ENCODE measurements at places on chromosomes 4 and X.

GRCh38 chrX:44927398-44927797, 54.4 kb downstream of the KDM6A start:
- DNase-seq: no peak

- DNase-seq: no peak
These were observed 46.1 kb downstream of the MBNL3 start for GRCh38 chrX:132442691-132443090.

GRCh38 chr4:15349531-15349935, 78.3 kb upstream of the C1QTNF7 start:
- DNase-seq: no peak

DNA sequence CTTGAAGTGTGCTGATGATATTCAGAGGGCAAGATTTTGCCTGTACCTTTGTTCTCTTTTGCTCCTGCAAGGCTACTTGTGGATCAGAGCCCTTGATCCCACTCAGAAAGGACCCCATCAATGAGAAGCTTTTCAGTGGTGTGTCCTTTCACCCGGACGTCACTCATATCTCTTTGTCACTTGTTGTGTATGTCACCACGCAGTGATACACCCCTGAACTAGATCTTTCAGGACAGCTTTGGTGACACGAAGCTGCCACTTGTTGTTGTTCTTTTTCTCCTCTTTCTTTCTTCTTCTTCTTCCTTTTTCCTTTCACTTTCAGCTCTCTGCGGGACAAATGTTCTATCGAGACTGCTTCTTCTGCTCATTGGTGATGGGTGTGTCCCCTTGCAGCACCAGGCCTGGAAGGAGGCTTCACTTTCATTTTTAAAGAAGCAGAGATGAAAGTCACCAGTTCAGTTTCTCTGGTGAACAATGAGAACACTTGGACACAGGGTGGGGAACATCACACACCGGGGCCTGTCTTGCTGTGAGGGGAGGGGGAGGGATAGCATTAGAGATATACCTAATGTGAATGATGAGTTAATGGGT, 83.6 kb downstream of the NBDY start:
- DNase-seq: no peak

- DNase-seq: no peak
These were observed 10.5 kb upstream of the TLR3 start for GRCh38 chr4:186058253-186058979.

- DNase-seq: no peak
These were observed 20.3 kb downstream of the PLRG1 start for GRCh38 chr4:154529728-154530519.

DNA sequence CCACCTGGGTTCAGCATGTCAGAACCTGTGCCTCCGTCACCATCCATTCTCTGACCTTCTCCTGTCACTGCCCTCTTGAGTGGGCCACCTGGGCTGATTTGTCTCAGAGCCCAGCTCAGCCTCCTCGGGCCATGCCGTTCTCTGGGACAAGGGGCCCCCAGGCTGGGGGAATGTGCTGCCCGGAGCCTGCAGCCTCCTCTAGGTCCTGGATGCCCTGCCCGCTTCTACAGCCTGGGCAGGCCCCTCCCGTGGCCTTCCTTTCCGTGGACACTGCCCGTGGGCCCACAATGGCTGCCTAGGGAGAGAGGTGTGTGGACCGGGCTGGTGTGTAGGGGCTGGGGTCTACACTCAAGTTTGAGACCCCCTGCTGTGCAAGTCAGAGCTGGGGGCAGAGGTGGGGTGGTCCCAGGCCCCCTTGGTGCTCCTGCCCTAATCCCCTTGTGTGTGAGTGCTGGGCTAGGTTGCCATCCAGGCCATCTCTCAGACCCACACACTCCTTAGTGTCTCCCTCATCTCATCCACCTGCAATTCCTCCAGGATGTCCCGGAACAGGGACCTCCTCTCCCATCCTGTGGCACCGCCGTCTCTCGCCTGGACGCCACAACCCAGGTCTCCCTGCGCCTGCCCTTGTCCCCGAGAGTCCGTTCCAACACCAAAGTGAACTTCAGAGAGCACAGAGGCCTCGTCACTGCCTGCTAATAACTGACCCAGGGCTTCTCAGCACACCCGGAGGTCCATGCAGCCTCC, 12.4 kb downstream of the PSAPL1 start:
- no peak for DNase-seq

- no peak for DNase-seq
These were observed 3.9 kb upstream of the SYN1 start for GRCh38 chrX:47623540-47624027.

- DNase-seq: no peak
These were observed 123.6 kb downstream of the SHROOM3 start for GRCh38 chr4:76558396-76559235.

DNA sequence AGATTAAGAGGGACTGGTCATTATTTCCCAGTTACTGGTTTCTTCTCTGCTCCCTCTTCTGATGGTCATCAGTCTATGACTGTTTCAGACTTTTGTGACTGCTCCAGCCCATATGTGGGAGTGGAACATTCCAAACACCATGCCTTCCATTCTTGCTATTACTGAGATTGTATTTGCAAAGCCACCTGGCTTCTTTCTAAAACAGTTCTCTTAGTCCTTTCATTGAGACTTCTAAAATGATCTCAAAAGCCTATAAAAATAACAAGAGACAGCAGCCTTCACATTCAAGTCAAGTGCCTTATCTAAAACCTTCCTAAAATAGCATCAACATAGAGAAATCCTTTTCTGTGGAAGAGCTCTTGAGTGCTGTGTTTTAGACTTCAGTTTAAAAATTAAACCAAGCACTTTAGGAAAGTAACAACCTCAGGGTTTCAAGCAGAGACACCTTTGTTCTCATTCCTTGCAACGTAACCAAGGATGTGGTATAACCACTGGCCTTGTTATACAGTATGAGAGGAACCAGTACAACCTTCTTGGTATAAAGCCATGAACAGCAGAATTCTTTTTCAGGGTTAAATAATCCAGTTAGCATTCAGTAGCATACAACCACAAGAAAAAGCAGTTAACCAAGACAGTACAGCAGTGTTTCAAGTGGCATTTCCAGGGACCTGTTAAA, 97.1 kb downstream of the NFKB1 start:
- no peak for DNase-seq

GRCh38 chr4:119000400-119000799, 111.7 kb downstream of the SYNPO2 start:
- DNase-seq: no peak

- DNase-seq: no peak
These were observed 745 bp downstream of the TRIM2 start for GRCh38 chr4:153204728-153205648.

GRCh38 chr4:122833999-122834398, 7.4 kb downstream of the FGF2 start:
- no peak for DNase-seq

GRCh38 chrX:42495139-42495538, 282.8 kb downstream of the PPP1R2C start:
- DNase-seq: no peak

GRCh38 chrX:31268359-31268758, 196.5 kb upstream of the FTHL17 start:
- no peak for DNase-seq

DNA sequence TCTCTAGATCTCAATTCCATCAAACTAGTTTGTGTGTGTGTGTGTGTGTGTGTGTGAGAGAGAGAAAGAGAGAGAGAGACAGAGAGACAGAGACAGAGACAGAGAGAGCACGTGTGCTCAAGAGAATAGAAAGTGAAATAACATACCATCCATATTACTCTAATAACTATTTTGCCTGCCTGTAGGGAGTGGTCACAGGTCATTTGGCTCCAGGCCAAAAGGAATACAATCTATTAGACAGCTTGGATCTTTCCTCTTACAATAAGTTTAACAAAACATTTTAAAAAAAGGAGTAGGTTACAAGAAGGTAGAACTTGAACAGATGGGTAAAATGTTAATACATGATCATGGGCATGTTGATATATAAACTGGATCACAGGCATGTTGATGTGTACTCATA, 76.2 kb downstream of the COL4A6 start:
- DNase-seq: no peak

- no peak for DNase-seq
These were observed 153.1 kb upstream of the VCX start for GRCh38 chrX:7689791-7690412.

DNA sequence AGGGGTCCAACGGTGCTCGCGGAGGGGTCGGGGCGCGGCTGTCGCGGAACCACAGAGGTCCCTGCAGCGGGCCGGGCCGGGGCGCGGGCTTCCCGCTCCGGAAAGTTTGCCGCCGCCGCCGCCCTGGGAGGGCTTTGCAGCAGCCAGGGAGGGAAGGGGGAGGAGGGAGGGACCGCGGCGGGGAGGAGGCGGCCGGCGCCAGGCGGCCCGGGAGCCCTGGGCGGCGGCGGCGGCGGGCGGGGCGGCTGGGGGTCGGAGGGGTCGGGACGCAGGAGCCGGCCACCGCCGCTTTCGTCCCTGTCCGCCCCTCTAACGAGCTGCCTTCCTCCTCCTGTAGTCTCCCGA, 375 bp downstream of the FGFR3 start:
- DNase-seq: no peak

DNA sequence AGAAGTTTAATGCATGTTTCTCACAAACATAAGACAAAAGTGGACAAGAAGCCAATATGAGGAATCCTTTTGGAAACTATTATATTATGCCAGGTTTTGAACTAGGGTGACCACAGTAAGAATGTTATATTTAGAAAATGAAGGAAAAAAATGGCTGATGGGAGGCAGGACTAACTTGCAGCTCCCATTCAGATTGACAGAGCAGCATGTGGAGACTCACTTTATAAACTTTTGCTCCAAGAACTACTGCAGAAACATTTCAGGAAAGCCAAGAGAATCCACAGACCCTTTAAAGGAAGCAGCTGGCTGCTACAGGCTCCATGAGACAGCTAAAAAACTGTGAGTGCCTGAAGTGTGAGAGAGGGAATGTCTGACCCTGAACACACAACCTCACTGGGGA, 738.6 kb upstream of the GRIA3 start:
- no peak for DNase-seq
